Activated gamma-delta T cell (primary cell): ENCODE measurements at places on chromosomes 5 and 9.
A peak's percentile ranks its signal among the peaks of the same experiment; 100 is the strongest.

DNA sequence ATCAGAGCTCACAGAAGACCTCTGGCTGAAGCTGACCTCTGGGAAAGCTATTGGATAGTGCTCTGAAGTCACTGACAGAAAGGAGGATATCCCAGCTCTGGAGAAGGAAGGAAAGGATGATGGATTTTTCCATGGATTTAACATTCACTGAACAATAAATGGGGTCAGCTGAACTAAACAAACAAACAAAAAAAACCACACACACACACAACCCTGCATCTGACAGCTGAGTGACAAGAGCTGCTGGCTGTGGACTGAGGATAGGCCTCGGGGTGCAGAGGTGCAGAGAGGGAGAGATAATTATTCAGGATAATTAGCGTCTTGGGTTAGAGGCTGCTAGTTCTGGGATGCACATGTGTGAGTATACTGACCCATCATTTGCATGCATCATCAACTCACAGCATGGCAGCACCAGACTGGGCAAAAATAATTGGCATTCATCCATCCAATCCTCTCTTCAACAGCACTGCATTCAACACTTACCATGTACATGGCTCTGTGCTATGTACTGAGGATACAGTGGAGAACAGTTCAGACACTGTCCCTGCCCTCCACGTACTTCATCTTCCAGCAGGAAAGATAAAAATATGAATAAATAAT lies 131.4 kb upstream of the TRIM32 start:
- DNase-seq, result no peak

GRCh38 chr5:14143841-14144585 lies 871 bp downstream of the TRIO start:
- DNase-seq, result peak; percentile 25

DNA sequence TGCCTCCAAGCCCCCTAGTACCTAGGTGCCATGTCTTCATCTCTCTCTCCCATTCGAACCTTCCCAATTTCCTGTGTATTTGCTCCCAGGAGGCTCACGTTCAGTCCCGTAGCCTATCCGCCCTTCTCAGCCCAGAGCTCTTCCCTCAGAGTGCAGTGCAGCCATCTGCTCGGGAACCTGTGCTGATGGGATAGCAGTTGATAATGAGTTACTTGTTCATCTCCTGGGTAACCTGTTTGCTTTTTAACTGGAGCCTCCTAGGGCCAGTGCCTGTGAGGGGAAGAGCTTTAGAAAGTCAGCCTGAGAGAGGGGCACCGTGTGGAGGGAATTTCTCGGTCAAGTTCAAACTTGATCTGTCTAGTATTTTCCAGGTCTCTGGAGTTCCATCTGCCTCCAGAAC lies 229.8 kb upstream of the IL12B start:
- DNase-seq, result no peak

DNA sequence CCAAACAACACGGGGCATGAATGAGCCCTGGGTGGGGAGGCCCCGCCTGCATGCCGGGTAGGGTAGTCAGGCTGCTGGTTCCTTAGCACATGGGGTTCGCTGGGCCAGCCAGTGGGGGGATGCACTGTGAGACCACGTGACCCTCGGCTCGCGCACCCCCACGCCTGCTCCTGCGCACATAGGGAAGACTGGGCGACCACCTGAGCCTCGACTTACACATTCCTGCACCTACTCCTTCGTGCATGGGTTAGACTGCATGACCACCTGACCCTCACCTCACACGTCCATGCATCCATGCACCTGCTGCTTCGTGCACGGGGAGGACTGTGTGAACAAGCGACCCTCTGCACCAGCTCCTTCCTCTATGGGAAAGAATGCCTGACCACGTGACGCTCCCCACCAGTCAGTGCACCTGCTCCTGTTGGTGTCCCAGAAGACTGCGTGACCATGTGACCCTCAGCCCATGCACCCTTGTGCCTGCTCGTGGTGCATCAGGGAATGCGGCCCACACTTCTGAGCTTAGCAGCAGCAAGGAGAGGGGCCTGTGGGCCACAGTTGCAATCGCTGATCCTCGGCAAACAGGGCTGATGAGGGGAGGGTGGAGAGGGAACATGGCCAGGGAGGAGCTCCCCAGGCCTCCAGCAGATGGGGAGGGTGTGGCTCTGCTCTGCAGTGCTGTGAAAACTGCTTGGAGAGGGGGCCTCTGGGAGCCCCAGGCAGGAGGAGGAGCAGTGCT lies 18.1 kb downstream of the LPCAT1 start:
- peak; percentile 12 for DNase-seq

DNA sequence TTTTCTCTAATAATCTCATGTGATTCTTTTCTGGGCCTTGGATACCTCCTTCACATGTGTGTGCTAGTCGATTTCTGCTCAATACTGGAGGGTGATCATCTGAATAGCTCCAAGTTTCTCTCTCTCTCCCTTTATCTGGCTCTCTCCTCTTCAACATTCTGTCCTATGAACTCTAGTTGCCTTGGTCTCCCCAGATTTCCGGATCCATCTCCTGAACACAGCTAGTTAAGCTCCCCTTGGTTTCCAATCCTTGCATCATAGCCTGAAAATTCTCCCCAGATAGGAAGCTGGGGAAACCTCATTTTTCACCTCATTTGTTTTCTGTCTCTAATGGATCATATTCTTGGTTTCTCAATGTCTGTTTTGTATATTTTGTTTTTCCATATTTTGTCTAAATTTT lies 832.3 kb downstream of the MTRR start:
- DNase-seq, result no peak

DNA sequence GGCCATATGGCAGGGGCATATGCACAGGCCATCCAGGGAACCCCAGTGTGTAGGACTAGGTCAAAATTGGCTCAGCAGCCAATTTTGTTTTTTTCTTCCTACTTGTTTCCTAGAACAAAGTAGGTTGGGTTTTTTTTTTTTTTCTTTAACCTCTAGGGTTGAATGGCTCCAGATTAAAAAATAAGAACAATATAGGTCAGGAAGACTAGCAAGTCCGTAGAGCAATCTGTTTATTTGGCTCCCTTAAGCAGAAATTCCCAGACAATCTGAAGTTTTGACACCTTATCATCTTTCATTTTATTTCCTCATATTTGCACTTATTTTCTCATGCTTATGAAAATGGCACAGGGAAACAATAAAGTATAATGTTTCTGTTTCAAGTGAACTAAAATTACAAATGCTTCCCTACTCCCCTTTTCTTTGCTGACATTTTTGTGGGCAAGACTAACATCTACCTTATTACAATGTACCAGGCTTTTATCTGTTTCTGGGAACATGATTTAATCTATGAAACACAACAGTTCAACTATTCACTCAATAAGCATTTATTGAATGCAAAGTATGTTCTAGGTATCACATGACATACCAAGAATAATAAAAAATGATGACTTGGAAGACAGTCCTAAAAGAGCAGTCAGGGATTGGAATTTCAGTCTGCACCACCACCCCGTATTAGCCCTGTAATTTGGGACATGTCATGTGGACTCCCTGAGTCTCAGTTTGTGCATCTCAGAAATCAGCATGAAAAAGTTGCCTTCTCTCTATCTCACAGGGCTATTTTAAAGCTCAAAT lies 30.5 kb downstream of the TLR4 start:
- DNase-seq, result no peak

DNA sequence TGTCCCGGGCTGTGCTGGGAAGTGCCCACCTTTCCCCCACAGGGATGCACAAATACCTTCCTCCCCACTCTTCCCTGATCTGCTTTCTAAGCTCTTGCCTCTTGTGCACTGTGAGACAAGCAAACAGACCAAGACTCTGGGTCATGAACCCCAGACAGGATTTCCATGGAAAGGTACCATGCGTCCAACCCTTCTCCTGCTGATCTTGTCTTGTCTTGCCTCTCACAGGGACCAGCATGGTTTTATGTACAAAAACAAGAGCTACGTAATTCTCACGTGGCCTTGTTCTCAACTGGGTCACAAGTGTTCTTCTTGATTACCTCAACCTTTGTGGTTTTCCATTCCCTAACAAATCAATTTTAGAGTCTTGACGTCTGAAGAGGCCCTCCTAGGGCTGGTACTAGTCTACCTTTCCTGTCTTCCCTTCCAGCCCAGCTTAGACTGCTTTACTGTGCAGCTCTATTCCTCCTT lies 176.5 kb upstream of the MAP3K1 start:
- DNase-seq, result no peak

GRCh38 chr5:78677777-78678668 lies 29.5 kb upstream of the LHFPL2 start:
- no peak for DNase-seq

GRCh38 chr5:77398896-77399295 lies 93.2 kb downstream of the WDR41 start:
- DNase-seq, result no peak

DNA sequence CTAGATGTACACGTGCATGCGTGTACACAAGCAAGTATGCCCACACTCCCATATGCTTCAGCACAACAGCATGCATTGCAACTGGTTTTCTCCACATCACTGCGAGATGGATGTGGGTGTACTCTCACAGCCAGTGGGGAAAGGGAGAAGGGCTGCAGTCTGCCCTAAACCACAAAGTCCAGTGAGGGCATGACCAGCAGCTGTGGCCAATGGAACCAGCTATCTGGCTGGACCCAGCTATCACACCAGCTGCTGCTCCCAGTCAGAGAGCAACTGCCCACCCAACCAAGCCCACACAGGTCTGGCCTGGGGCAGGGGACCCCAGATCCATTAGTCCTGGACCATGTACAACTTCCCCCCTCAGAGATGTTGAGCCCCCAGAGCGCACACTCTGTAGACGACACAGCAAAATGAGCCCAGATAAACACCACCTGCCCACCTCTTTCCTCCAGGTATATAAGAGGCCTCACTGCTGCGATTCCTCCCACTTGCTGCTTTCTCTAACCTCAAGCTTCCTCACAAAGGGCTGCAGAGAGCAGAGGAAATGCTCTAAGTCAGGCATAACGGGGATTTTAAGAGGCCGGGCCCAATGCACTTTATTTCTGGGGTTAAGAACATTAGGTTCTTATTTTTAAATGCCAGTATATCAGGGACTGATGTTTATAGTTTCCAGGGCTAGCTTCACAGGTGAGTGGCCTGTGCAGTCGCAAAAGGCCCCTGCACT lies 39.0 kb downstream of the SHB start:
- DNase-seq, result no peak

GRCh38 chr9:134127616-134128015 lies 8.3 kb upstream of the WDR5 start:
- DNase-seq, result no peak

- DNase-seq, result no peak
These were observed 428.7 kb upstream of the SGCD start for GRCh38 chr5:155898284-155898683.

DNA sequence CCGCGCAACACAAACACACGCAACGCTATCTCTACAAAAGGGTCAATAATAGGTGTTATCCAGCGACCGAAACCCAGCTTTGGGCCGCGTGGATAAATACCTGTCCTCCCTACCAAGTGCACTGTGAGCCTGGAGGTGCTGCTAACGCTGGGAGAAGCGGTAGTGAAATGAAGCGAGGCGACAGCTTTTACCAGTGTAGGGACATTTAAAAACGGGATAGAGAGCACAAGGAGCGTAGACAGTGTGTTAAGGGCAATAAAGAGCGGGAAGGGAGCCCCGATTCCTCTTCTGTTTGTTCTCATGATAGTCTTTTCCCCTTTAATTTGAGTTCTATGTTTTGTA lies 421 bp upstream of the DEPDC1B start:
- DNase-seq, result no peak

GRCh38 chr9:115543511-115543910 lies 425.6 kb upstream of the TNC start:
- DNase-seq, result no peak

DNA sequence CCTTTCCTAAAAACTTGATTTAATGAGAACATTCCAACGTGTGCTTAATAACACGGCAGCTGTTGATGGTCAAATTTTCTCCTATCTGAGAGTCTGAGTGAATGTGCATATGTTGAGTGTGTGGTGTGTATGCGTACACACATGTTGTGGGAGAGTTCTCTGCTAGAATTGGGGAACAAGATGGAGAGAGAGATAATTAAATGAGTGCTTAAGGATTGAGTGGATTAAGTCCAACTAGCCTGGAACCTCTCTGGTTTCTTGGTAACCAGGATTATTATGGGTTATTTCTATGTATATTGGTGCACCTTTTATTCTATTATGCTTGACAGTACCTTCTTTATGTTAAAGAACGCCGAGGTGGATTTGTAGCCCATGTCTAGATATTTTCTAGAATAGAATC lies 36.4 kb upstream of the TNFAIP8 start:
- DNase-seq, result no peak
